Neural progenitor cell (in vitro differentiated cells): ENCODE measurements at places on chromosomes 1 and 21. TPM values are rescaled to one million over a fixed set of nuclear protein-coding genes. Genes with fewer than 3 reads are reported as not detected.

DNA sequence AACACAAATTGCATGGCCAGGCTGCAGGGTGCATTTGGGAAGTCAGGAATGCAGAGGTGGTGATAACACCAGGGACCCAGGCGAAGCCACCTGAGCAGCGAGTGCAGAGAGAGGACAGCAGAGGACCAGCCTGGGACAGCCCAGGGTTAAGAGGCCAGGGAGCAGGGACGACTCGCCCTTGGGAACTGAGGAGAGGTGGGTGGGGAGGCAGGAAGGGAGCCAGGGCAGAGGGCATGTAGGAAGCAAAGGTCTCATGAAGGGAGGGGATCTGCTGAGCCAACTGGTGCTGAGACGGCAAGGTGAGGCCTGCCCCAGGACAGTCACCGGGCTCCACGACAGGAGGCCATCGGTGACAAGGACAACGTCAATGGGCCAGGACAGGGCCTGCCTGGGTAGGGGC lies 16.4 kb downstream of the KIF17 start:
- no peak for DNase-seq
- no peak overlapping the region for H3K27ac ChIP-seq
- no peak overlapping the region for H3K4me3 ChIP-seq
- peaks cover 3% of the 10 kb centered on the region for H3K4me1 ChIP-seq

GRCh38 chr1:18530587-18531502 lies 50.1 kb downstream of the KLHDC7A start:
- no peaks in the 10 kb centered on the region for H3K36me3 ChIP-seq
- no peaks in the 10 kb centered on the region for H3K27me3 ChIP-seq
- H3K4me1 ChIP-seq: no peaks in the 10 kb centered on the region
- no peak overlapping the region for H3K27ac ChIP-seq

The COA6 gene
- 34.8 and 36.0 TPM in 2 replicates for total RNA-seq

- H3K4me3 ChIP-seq: no peak overlapping the region
- H3K27me3 ChIP-seq: no peaks in the 10 kb centered on the region
- no peak overlapping the region for H3K27ac ChIP-seq
- DNase-seq: no peak
- H3K36me3 ChIP-seq: no peaks in the 10 kb centered on the region
- H3K4me1 ChIP-seq: peaks cover 8% of the 10 kb centered on the region
Observed at GRCh38 chr1:151618470-151618869, 6.6 kb downstream of the SNX27 start.

DNA sequence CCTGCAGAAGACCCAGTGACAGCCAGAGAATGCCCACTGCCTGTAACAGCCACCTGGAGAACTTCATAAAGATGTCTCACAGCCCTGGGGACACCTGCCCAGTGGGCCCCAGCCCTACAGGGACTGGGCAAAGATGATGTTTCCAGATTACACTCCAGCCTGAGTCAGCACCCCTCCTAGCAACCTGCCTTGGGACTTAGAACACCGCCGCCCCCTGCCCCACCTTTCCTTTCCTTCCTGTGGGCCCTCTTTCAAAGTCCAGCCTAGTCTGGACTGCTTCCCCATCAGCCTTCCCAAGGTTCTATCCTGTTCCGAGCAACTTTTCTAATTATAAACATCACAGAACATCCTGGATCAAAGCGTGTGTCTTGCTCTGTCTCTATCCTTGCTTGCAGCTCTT lies 14.7 kb upstream of the PINK1 start:
- no peaks in the 10 kb centered on the region for H3K36me3 ChIP-seq
- H3K4me3 ChIP-seq: no peak overlapping the region
- H3K27me3 ChIP-seq: no peaks in the 10 kb centered on the region
- no peak for DNase-seq

DNA sequence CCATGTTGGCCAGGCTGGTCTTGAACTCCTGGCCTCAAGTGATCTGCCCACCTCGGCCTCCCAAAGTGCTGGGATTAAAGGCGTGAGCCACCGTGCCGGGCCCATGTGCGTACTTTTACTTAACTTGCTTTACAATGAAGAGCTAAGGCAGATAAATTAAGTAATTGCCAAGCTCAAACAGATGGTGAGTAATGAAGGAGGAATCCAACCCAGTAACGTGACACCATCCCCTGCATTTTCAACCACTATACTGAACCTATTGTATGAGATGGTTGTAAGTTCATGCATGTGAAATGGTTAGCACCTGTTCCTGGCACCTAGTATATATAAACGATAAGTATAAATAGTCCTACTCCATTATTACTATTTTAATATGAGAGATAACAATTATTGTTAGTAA lies 588.0 kb upstream of the BEND5 start:
- no peaks in the 10 kb centered on the region for H3K4me1 ChIP-seq
- H3K4me3 ChIP-seq: no peak overlapping the region
- no peak overlapping the region for H3K27ac ChIP-seq

The ORC1 gene
- 42.4 and 47.4 TPM in 2 replicates for total RNA-seq

DNA sequence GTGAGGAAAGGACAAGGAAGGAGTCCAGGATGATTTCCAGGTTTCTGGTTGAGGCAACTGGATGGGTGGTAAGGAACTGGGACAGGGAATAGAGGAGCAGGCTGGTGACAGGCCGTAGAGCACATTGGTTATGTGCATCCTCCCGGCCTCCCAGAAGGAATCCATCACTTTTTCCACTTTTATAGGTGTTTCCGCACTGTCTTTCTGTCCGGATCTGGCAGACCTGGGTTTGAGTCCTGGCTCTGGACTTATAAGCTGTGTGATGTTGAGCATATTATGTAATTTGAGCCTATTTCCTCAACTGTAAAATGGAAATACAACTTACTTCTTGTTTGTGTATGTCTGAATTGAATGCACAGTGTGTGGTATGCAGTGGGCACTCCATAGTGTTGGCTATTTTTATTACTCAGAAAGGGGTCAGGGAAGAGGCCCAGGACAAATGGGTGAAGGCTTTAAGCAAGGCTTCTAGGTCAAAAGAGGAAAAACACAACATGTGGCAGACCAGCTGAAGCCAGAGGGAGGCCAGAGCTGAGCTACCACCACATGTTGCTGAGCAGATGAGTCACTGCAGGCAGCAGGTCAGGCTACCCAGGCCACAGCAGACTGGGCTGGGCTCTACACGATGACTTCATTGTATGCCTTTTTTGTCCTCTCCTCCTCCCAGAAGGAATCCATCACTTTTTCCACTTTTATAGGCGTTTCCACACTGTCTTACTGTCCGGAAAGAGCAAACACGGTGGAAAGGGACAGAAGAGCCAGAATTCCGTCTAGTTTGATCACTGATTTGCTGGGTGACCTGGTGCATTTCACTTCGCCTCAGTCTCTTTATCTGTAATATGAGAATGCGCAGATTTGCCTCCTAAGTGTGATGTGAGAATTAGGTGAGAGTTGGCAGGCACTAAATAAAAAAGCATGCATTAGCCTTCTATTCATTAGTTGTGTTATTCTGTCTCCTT lies 791 bp upstream of the MAST2 start:
- DNase-seq: peak; percentile 38
- H3K4me1 ChIP-seq: peaks cover 15% of the 10 kb centered on the region
- H3K4me3 ChIP-seq: peak overlapping the region; percentile 82
- peaks cover 53% of the 10 kb centered on the region for H3K27me3 ChIP-seq
- H3K36me3 ChIP-seq: no peaks in the 10 kb centered on the region

- no peaks in the 10 kb centered on the region for H3K36me3 ChIP-seq
- H3K27ac ChIP-seq: no peak overlapping the region
- no peaks in the 10 kb centered on the region for H3K27me3 ChIP-seq
- peaks cover 19% of the 10 kb centered on the region for H3K4me1 ChIP-seq
- H3K4me3 ChIP-seq: no peak overlapping the region
Observed at GRCh38 chr1:183783767-183784637, 20.9 kb upstream of the RGL1 start.

GRCh38 chr1:86546787-86547221 lies at the start of gene CLCA4:
Gene CLCA4, plus strand, starts transcription at chr1:86547078. Its CDS starts 42 bp downstream, at chr1:86547120.
- H3K36me3 ChIP-seq: no peaks in the 10 kb centered on the region
- DNase-seq: no peak
- H3K27me3 ChIP-seq: no peaks in the 10 kb centered on the region
- no peak within 1 kb of the TSS for H3K27ac ChIP-seq

The PAQR7 gene
- 1.1 and 3.7 TPM in 2 replicates for total RNA-seq

GRCh38 chr1:37753473-37754321 lies 11.2 kb downstream of the EPHA10 start:
- peak overlapping the region; percentile 43 for H3K4me3 ChIP-seq
- no peaks in the 10 kb centered on the region for H3K4me1 ChIP-seq
- no peak for DNase-seq
- no peaks in the 10 kb centered on the region for H3K36me3 ChIP-seq
- no peak overlapping the region for H3K27ac ChIP-seq
- H3K27me3 ChIP-seq: peaks cover 100% of the 10 kb centered on the region

GRCh38 chr1:153613406-153613805 lies 469 bp upstream of the S100A16 start:
- DNase-seq: no peak
- H3K4me3 ChIP-seq: no peak overlapping the region
- peaks cover 29% of the 10 kb centered on the region for H3K4me1 ChIP-seq
- no peaks in the 10 kb centered on the region for H3K36me3 ChIP-seq

DNA sequence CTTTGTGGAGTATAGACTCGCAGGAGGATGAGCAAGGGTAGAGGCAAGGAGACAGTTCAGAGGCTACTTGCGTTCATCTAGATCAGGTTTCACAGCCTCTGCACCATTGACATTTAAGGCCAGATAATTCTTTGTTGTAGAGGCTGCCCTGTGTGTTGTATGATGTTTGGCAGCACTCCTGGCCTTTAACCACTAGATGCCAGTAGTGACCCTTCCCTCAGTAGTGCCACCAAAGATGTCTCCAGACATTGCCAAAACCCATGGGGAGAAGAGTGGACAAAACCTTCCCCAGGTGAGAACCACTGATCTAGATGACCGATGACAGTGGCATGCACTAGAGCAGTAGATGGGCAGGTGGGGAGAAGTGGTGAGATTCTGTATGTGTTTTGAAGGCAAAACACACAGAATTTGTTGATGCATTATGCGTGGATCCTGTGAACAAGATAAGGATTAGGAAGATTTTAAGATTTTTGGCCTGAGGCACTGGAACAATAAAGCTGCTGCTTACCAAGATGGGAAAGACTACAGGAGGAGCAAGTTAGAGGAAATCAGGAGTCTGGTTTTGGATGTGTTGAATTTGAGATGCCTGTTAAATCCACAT lies 9.9 kb upstream of the COG2 start:
- no peak overlapping the region for H3K4me3 ChIP-seq
- H3K27me3 ChIP-seq: no peaks in the 10 kb centered on the region
- H3K36me3 ChIP-seq: no peaks in the 10 kb centered on the region

DNA sequence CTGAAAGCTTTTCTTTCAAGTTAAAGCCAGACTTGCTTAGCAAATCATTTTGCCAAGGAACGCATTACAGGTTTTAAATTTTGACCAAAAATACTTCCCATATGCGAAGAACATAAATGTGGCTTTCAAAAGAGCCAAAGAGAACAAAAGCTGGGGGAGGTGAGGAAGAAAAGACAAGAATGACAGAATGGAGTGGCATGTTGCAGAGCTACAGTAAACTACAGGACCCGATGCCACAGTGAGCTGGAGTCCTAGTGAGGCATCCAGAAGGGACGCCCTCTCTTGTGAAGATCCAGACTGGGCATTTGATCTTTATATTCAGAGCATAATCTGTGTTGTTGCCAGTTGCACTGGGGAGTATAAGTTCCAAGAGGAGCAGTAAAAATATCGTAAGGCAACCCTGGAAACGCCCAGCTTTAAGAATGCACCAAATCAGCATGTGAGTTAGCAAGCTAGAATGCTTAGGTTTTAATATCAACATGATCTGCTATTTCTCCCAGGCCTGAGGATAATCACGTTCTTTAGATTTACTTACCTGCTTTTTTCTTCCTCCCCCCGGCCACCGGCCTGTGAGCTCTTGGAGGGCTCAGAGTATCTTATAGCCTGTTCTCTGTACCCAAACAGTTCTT lies 48.4 kb upstream of the HOOK1 start:
- H3K4me1 ChIP-seq: peaks cover 21% of the 10 kb centered on the region
- no peak for DNase-seq
- no peaks in the 10 kb centered on the region for H3K36me3 ChIP-seq
- H3K27ac ChIP-seq: no peak overlapping the region
- no peaks in the 10 kb centered on the region for H3K27me3 ChIP-seq

DNA sequence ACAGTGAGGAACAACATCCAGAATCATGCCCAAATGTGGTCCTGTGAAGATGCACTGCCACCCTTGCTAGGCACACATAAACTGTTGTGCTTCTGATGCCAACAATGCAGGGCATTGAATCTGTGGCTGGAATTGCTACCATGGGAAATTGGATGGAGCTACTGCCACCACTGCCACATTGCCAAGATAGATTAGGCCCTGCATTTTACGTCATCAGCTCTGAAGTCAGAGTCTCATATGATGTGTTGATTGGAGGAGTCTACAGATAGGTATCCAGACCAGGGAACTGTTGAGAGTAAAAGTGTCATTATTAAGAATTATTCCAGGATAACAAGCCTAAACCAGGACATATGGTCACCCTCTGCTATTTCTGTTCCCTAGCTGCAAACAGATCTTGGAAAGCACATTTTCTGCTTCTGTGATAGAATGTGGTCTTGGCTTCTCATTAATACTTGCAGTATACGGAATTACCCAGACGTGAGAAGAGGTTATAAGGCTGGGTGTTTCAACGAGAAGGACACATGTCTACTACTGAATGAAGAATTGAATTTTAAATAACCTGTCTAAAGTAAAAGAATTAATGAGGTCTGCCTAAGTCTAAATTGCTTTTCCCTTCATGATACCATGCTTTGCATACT lies 106.6 kb downstream of the TNNI3K start:
- H3K27ac ChIP-seq: no peak overlapping the region
- H3K27me3 ChIP-seq: no peaks in the 10 kb centered on the region
- H3K36me3 ChIP-seq: no peaks in the 10 kb centered on the region

The ODR4 gene
- total RNA-seq: 24.9 and 37.2 TPM in 2 replicates

DNA sequence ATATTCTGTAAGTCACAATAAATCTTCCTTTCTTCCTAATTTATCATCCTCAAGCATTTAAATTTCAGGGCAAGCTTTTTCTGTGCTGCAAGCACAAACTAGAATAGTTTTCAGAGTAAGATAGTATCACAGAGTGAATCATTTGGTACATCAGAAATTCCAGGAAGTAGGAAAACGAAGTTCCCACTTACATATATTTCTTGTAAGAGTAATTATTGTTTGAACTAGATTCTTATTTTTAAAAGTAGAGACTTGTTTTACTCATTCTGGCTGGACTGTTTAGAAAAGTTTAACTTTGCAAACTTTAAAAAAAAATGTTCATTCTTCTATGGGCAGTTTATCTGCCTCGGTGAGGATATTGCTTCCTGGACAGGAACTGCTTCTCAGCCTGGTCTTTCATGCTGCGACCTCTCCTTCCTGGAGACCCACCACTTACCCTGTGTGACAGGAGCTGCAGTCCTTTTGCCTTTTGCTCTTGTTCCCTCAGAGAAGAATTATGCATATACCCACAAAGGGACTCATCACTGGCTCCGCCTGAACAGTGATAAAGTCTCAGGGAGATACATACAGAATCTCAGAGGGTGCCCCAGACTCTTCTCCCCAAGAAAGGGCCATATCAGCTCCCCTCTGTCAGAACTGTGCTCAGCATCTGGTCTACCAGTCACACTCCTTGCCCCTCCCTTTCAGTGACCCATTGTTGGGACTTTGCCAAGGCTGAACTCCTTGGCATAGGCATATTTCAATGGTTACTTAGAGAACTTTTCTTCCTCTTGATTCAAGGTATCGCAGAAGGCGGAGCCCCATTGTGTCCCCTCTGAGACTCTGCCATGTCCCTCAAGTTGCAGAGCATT lies 102.7 kb upstream of the CD55 start:
- no peak overlapping the region for H3K4me3 ChIP-seq
- H3K27me3 ChIP-seq: no peaks in the 10 kb centered on the region
- no peak for DNase-seq
- H3K27ac ChIP-seq: no peak overlapping the region

The RBM11 gene
- 6.2 and 9.4 TPM in 2 replicates for total RNA-seq
